ENCODE measurements at places on chromosomes 7 and 10. TPM values are rescaled to one million over a fixed set of nuclear protein-coding genes. Genes with fewer than 3 reads are reported as not detected.

The ECD gene
- polyA plus RNA-seq, result 40.3 TPM

DNA sequence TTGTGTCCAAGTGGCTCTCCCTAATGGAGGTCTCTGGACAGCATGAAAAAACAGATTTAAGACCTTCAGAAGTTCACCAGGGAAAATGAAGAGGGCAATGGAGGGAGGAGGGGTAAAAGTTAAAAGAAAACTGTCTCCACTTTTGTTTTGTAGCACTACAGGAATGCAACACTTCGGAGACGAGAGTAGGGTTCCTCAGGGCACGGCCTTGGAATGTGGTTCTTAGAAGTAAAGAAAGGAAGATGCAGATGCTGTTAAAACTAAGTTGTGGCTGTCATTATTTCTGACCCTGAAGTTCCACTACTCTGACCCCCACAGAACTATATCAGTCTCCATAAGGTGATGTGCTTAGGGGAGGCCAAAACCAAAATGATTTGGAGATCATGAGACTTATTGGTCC is 335.1 kb downstream of the XPNPEP1 start:
- DNase-seq, result no peak

GRCh38 chr10:47440207-47440606 is 43.7 kb downstream of the ANXA8 start:
- no peak for DNase-seq

GRCh38 chr10:15571575-15571974 is 148.1 kb downstream of the ITGA8 start:
- DNase-seq, result no peak

DNA sequence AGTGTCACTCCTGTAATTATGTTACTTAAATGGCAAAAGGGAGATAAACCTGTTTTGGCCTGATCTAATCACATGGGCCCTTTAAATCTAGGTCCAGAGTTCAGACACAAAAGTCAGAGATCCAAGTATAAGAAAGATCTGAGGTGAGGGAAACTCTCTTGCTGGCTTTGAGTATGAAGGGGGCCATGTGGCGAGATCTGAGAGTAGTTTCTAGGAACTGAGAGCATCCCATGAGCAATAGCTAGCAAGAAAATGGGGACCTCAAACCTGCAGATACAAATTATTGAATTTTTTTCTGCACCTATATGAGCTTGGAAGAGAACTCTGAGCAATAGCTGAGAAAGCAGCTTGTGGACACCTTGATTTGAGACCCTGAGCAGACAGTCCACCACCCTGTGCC is 27.6 kb downstream of the ANKRD7 start:
- DNase-seq, result no peak

DNA sequence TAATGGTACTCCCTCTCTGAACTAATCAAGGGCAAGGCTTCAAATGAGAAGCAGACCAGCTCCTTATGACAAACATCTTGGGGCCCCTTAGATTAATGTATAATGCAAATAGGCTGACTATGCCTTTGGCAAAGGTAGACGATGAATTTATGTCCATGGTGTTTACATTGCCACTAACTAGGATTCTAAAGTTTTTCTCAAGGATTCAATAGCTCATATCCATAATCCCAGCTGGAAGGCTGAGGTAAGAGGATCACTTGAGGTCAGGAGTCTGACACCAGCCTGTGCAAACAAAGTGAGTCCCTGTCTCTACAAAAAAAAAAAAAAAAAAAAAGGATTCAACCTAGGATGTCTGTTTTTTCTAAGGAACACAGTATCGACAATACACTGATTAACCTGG is 96.5 kb downstream of the ORC5 start:
- no peak for DNase-seq

The ENTPD1 gene
- 19.8 TPM for polyA plus RNA-seq

DNA sequence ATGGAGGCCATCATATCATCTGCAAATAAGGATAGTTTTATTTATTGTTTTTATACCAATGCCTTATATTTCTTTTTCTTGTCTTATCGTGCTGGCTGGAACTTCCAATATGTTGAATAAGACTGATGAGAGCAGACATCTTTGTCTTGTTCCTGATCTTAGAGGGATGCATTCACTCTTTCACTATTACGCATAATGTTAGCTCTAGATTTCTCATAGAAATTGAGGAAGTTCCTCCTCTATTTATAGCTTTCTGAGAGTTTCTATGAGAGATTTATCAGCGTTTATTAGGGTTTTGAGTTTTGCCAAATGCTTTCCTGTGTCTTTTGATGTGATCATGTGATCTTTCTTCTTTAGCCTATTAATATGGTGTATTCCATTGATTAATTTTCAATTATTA is 49.3 kb downstream of the COL28A1 start:
- no peak for DNase-seq

GRCh38 chr10:17536221-17536620 is 81.0 kb downstream of the HACD1 start:
- no peak for DNase-seq

Data from renal cortex interstitium (tissue), 15 donors.